ENCODE measurements at places on chromosomes 6 and 20. TPM values are rescaled to one million over a fixed set of nuclear protein-coding genes. Genes with fewer than 3 reads are reported as not detected.

The ALDH5A1 gene
- 2.7 TPM for total RNA-seq

DNA sequence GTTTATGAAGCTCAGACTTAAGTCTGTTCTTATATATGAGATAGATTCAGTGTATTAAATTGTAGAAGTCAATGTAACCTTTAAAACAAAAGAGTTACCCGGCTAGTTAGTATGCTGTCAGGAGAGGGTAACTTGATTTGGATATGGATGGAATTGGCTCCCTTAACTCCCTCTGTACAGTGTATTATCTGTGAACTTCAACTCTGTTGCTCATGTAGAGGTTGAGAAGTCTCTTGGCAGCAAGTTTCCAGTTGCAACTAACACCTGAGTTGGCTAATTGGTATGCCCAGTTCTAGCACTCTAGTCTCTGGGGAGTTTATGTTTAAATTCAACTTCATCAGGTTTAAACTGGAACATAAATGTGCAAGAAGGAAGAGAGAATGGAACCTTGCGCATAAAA lies 111.0 kb downstream of the NCOA3 start:
- no peak for DNase-seq

- DNase-seq: no peak
These were observed 56.7 kb downstream of the FAM135A start for GRCh38 chr6:70470016-70470415.

The TRIM31 gene
- not detected for total RNA-seq

The SOD2 gene
- total RNA-seq: 419 TPM

The MYMX gene
- total RNA-seq: 0.13 TPM

- DNase-seq: no peak
These were observed 61.4 kb downstream of the NPEPL1 start for GRCh38 chr20:58753922-58754551.

- DNase-seq: no peak
These were observed 57.3 kb downstream of the AHI1 start for GRCh38 chr6:135440087-135440792.

DNA sequence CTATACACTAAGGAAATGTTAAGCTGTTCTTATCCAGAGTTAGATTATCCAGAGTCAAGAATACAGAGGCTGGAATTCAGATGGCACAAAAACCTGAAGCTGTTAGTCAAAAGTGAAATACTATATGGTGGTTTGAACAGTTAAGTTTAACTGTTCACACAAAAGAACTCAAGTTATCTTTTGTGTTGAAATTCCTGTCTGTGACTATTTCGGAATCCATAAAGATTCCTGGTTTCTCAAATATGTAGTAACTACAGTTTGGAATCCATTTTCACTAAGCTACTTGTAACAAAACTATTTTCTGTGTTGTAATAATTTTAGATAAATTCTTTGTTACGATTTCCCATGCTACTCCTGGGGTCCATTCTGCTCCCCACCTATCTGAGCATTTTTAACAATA lies 24.5 kb downstream of the FIG4 start:
- DNase-seq: no peak

DNA sequence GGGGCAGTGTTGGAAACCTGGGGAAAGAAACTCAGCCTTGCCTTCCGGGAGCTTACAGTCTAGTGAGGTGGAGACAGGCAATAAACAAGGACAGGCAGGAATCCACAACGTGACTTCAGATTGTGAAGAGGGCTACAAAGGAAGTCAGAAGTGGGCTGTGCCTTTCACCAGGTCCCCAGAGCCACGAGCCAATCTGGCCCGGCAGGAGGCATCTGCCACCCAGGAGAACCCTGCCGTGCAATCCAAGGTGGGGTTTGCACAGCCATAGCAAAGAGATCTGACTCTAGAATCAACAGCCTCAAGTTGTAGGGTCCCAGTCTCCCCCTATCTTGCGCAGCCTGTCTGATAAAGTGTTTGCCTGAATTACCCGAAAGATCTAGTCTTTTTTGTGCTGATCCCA lies 5.5 kb downstream of the SLC32A1 start:
- no peak for DNase-seq

DNA sequence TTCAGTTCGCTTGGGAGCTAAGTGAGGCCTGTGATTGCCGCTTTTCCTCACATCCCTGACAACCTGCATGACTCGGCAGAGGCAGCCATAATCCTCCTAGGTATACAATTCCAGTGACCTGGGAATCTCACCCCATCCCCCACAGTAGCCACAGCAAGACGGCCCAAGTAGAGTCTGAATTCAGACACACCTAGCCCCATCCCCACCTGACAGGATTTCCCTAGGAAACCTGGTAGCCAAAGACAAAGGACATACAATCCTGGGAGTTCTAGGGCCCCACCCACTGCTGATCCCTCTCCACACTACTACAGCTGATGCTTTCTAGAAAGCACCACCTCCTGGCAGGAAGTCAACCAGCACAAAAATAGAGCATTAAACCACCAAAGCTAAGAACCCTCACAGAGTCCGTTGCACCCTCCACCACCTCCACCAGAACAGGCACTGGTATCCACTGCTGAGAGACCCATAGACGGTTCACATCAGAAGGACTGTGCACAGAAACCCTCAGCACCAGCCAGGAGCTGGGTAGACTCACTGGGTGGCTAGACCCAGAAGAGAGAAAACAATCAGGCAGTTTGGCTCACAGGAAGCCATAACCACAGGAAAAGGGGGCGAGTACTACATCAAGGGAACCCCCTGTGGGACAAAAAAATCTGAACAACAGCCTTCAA lies 17.9 kb upstream of the RUNX2 start:
- no peak for DNase-seq

DNA sequence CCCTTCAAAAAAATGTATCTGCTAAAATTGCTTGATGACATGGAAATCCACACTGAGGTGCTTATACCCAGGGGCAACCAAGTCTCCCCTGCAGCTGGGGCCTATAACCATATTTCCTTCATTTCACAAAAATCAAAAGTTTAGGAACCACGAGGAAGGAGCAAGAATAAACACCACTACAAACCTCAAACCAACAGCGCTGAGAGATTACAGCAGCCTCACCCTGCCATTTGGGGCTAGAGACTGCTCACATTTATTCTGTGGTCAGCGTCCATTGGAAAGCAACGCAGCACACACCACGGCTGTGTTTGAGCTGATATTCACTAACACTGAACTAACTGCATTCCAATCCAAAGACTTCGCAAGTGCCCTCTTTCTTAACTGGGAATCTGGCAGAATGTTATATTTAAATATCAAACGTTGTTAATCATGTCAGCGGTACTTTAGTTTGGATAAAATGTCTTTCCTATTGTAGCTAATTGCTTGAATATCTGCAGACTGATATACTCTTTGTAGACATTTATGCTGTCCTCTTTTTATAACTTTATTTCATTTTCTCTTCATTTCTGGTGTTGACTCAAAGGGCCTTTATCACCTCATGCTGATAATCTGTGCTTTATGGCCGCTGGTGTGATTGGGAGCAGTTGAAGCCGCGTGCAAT lies 94.6 kb downstream of the FOXA2 start:
- DNase-seq: no peak

The NEDD9 gene
- 51.6 TPM for total RNA-seq

GRCh38 chr20:26324177-26324576 lies 627.5 kb upstream of the ZNF337 start:
- no peak for DNase-seq

DNA sequence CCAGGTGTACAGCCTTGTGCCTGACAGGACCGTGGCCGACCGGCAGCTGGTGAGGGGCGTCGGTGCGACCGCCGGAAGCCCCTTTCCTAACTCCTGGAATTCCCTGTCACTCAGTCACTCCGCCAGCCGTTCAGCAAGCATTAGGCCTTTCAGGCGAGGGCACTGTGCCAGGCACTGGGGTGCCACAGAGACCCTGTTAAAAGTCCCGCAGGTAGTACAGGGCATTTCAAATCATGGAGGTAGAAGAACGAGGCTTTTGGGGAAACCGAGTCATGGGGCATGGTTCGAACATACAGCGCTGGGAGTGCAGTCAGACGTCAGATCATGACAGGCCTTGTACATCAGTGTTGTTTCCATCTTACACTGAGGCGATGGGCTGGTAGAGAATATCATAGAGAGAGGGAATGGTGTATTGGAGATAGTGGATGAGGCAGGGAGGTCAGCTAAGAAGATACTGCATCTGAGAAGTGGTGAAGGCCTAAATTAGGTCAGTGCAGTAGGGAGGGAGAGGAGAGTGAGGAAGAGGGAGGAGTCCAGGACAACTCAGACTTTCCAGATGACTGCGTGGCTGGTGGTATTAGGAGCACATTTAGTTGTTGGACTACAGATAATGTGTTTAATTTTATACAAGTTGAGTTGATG lies 892 bp upstream of the DXO start:
- peak; percentile 40 for DNase-seq

The CLVS2 gene
- not detected for total RNA-seq

DNA sequence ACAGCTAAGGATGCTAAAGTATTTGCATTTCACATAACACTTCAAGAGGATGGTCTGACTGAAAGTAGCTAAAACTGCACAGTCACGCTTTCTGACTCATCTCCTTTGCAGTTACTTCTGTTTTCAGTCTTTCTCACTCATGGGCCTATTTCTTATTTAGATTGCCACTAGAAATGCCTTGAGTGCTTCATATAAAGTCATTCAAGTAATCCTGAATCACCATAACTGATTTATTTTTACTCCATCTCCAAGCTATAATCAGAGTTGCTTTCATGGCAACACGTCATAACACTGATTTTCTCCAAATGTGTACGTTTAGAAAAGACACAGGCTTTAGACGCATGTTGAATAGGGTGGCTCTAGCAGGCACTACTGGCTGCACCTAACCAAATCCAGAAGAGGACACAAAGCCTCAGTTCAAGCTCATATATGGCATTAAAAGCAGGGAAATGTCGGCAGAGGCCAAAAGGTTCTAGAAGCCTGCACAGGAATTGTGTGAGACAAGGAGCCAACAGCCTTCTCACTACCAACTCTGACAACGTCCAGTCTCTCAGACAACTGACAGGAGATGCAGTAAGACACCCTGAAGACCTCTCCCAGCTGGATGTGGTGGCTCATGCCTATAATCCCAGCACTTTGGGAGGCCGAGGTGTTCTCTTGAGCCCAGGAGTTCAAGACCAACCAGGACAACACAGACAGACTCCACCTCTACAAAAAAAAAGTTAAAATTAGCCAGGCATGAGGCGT lies 64.1 kb upstream of the BEND6 start:
- peak; percentile 80 for DNase-seq

- DNase-seq: no peak
These were observed 739.0 kb downstream of the CBLN4 start for GRCh38 chr20:55266361-55266760.

GRCh38 chr6:111080698-111081097 lies 6.6 kb upstream of the SLC16A10 start:
- no peak for DNase-seq

The NOX3 gene
- total RNA-seq: not detected

DNA sequence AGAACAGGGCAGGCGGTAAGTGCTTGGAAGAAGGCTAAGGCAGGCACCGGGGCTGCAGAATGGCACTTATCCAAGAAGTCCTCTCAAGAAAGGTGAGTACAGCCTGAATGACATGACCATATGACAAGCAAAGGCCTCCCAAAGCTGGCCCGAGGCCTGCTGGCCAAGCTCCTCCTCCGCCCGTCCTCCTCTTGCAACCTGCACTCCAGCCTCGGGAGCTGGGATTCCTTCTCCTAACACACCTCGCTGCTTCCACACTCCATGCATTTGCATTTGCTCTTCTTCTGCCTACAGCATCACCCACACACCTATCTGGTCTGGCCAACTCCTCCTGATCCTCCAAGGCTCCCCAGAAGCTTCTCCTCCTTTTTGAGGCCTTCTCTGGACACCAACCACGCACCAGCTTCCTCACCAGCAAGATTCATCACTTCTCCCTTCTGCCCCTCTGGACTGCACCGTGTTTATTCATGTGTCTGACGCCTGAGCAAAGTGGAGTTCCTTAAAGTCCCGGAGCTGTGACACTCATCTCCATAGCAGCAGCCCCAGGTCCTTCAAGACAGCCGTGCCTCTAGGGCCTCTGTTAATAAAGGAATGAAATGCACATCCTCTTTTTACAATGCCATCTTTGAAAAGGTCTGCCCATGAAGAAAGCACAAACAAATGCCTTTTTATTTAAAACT lies 32.3 kb downstream of the CNKSR3 start:
- DNase-seq: no peak

DNA sequence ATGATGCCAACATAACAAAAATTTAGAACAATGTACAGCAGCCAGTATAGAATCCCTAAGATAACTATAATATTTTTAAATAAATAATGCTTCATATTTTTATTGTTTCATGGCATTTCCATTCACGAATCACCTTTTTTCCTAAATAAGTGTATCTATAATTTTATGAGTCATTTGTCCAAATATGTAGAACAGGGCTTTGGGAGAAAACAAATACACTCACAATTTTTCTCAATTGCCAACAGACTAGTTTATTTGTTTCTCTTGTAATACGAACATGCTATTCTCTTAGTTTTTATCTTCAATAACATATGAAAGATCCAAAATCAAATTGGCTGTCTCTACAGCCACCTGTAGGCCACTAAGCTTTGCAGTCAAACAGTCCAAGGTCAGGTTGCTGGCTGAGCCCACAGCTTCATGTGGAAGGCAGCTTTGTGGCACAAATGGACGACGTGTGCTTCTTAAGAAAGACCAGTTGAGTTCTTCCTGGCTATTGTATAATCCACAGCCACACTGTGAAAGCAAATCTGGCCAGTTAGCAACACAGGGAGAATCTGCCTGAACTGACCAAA lies 29.0 kb downstream of the MKKS start:
- DNase-seq: no peak

The VWA7 gene
- 0.13 TPM for total RNA-seq

DNA sequence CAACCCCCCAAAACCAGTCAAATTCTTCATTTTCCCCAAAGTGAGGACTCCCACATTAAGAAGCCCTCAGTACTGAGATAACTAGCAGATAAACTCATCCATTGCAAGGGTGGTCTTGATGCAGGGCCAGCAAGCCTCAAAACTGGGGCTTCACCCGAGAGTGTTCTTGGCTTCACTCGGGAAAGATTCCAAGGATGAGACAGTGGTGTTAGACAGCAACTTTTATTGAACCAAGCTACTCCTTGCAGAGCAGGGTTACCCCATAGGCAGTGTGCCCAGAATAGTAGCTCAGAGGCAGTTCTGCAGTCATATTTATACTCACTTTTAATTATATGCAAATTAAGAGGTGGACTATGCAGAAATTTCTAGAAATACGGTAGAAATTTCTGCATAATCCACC lies 15.8 kb upstream of the HLA-DQA1 start:
- DNase-seq: no peak

Data from dermis microvascular lymphatic vessel endothelial cell (primary cell).